ENCODE measurements at places on chromosomes 11 and 22.

- DNase-seq, result no peak
Measured at GRCh38 chr11:107744736-107745135, 32.9 kb upstream of the SLN start.

GRCh38 chr11:396948-397548, 3.0 kb downstream of the PKP3 start:
- DNase-seq, result peak; percentile 31

- DNase-seq, result no peak
Measured at GRCh38 chr22:19607192-19608002, 83.2 kb upstream of the CLDN5 start.

- DNase-seq, result no peak
Measured at GRCh38 chr11:73833067-73833466, 43.6 kb downstream of the COA4 start.

DNA sequence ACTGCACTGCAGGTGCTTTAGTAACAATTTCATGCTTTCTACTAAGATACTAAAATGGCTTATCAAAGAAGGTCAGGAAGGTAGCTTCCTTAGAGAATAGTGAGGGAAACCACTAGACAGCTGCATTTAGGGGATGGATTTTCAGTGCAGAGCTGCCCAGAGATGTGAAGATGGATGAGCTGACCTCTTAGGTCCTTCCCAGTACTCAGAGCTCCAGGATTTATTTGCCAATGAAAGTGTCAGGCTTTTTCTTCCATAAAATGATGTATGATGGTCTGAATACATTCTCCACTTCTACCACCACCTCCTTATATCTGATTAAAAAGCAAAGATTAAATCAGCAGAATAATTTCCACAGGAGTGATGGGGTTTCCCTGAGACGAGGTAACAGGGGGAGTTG, 35.0 kb downstream of the SC5D start:
- no peak for DNase-seq

DNA sequence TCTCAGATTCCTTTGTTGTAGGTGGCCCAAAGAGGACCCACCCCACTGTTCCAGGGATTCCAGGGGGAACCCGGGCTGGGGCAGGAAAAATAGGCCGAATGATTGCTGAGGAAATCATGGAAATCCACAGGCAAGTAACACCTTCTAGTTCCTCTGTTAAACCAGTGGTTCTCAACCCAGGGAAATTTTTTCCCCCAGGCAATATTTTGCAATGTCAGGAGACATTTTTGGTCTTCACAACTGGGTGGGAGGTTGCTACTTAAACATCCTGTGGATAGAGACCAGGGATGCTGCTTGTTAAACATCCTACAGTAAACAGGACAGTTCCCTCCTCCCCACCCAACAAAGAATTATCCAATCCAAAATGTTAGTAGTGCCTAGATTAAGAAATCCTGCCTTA, 84.7 kb downstream of the BTBD10 start:
- DNase-seq, result no peak

DNA sequence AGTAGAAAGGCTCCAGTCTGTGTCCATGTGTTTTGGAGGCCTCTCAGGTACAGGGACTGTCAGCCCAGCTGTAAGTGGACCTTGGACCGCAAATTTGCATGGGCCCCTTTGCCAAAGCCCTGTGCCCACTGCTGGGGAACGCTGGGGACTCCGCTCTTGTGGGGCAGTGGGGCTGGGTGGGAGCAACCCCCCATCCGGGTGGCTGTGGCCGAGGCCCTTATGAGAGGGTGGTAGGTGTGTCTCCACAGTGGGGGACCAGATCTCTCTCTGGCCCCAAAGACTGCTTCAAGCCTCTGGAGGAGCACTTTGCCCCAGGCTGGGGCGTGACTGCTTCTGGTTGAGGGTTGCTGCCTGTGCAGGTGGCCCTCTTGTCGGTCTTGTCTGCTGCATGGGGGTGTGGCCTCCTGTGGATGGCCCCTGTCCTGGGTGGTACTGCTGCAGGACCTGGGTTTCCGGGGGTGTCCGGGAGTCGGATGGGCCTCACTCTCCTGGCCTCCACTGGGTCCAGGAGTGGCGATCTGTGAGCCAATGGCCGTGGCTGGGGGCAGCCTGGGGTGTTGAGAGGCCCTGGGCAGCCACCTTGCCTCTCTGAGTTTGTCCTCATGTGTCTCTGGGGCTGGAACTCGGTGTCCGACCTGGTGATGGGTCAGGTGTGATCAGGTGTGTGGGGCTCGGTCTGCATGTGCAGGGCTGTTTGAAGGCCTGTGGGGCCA, 15.9 kb downstream of the KCNQ1 start:
- no peak for DNase-seq

DNA sequence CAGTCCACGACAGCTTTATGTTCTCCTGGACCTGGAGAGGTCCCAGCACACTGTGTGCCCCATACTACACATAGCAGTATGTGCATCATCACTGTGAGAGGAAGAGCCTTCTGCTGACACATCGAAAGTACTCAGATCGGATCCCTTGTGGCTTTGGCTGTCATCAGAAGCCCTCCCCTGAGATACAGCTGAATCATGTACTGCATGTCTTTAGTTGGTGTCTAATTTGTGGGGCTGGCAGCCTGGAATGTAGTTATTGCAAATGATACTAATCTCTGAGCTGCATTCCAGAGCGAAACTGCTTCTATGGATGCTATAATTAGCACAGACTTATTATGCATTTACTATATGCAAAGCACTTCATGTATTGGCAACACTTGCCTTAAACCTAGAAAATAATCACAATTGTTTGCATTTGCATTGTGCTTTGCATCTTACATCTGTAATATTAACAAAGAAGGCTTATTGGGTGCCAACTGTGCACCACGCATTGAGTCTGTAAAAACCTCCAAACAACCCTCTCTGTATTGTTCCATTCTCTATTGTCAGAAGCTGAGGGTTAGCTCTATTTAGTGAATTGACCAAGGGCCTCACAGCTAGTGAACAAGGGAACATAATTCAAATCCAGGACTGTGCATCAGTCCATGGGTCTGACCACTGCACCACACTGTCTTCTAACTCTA, 89.2 kb upstream of the CRTAM start:
- DNase-seq, result peak; percentile 94

GRCh38 chr11:92222701-92223100, 1.9 kb upstream of the FAT3 start:
- DNase-seq, result no peak

GRCh38 chr11:97895572-97895971, 1125.2 kb upstream of the CNTN5 start:
- DNase-seq, result no peak

GRCh38 chr11:79097246-79097875, 343.5 kb downstream of the TENM4 start:
- peak; percentile 71 for DNase-seq

Measured in fibroblast of gingiva (primary cell).